ENCODE measurements at places on chromosomes 2 and 18. TPM values are rescaled to one million over a fixed set of nuclear protein-coding genes. Genes with fewer than 3 reads are reported as not detected.

The MGAT4A gene
- 19.3 TPM for total RNA-seq

The ST8SIA5 gene
- 2.6 TPM for total RNA-seq

The NBEAL1 gene
- total RNA-seq, result 14.1 TPM

The REG3A gene
- total RNA-seq, result not detected

The IL37 gene
- total RNA-seq, result not detected

The ORMDL1 gene
- total RNA-seq, result 21.9 TPM

DNA sequence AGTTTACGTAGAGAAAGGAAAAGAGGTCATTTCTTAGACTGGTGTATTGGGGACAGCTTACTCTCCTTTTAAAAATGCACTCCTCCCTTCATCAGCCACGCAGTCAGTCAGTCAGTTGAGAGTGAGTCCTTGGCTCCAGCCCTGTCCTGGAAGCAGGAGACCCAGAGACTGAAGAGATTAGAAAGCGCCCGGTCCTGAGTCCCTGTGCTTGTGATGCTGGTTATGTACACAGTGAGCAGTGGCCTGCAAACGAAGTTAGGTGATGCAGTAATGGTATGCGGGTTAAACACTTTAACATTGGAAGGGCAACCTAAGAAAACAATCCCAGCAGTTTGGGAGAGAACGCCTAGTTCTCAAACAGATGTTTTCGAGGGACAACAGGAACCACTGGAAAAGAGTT is 6.3 kb upstream of the ASB1 start:
- no peak for DNase-seq

GRCh38 chr2:54964816-54965215 is 85.4 kb downstream of the RTN4 start:
- no peak for DNase-seq

DNA sequence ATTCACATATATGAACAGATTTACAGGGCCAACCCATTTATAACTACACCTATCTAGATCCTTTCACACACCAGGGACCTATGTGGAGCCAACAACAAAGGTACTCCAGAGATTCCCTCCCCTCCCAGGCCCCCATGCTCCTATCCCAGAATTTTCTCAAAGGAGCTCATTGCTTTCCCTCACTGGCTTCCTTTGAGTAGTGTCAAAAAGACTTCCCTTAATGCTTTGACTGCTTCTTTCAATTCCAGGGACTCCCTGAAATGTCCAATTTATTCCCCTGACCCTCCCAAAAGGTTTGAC is 46.6 kb downstream of the IKZF2 start:
- no peak for DNase-seq

GRCh38 chr2:188785061-188785460 is 189.1 kb upstream of the COL3A1 start:
- no peak for DNase-seq

- no peak for DNase-seq
Measured at GRCh38 chr18:61679836-61680235, 213.0 kb downstream of the RNF152 start.

DNA sequence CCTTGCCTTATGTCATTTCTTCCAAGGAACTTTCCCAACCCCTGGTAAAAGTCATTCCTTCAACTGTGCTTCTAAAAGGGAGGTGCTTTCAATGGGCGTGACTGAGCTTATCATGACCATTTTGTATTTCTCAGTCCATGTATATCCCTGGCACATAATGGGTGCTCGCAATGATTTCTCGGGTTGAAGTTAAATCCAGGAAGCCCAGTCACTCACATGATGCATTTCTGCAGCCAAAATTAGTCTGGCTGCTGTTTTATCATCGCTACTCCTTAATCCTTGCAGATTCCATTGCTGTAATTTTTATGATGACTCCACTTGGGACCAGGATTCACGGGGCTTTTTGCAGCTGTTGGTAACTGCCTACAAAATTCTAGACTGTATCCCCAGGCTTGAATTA is 25.9 kb upstream of the RFX8 start:
- DNase-seq, result no peak

DNA sequence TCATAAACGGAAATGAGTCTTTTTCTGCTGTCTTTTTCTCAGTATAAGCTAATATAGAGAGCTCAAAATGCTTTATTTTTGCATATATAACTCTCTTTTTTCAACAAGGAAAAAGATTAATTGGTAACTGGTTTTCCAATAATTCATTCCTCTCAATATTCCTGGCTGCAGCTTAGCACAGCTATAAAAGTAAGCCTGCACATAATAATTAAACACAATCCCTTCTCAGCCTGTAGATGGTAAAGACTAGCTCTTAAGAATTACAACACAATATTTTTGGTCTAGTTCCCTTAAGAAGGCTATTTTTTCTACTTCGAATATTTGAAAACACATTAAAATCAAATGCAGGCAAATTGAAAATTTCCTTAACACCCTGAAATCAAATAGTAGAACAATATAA is 258.0 kb downstream of the DOK6 start:
- no peak for DNase-seq

DNA sequence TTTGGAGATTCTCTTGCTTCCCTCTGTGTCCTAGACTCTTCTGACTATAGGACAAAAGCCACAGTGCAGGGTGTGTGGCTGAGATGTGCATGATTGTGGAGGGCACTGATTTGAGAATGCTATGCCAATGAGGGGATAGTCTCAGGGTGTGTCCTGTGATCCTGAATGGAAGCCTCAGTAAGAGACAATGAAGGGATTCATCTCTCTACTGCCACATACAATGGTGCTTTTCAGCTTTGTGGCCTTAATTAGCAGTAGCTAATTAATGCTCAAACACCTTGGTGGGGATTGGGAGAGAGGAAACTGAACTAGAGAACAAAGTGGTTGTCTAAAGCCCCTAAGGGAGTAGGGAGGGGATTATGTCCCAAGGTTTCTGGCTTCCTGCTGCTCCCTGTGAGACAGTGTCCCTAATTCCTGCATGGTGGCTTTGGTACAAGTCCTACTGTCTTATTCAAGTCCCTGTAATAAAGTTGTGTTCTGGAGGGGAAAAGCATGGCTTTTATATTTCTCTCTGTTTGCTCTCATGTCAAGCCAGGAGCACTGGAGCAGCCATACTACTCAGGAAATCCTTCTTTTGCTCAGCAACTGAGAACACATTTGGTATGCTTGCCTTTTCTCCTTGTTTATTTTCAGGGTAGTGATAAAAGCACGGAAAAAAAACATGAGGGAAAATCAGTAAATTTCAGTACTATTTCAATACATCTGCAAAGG is 415.2 kb upstream of the TCF4 start:
- no peak for DNase-seq

GRCh38 chr18:39845106-39845505 is 2109.9 kb upstream of the PIK3C3 start:
- no peak for DNase-seq

DNA sequence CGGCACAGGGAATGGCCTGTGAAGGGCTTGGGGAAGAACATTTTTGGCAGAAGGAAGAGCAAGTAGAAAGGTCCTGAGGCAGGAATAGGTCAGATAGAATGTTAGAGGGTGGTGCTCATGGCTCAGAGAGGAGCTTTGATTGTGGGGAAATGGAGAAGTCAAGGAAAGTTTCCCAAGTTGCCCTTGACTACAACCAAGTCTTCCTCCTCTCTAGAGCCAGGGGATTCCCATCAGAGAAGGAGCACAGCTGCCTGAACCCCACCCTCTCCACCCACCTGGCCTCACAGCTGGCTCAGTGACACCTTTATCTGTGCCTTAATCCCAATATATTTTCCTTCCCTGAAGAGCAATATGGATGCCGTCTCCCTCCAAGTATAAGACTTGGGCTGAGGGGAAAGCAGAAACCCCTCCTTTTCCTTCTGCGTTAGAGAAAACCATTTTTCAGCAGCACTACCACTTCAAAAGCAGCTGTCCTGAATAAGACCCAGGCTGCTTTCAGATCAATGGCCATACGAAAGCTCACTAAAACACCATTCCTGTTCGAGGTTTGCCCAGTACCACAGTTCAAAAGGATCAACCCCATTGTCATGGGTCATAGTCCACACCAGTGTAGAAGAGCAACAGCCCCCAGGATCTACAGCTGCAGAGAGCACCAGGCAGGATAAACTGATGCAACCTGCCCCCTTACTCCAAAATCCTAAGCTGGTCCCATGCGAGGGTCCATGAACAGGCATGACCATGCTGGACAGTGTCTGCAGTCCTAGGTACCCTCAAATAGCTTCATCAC is 199.6 kb downstream of the AFF3 start:
- DNase-seq, result no peak

- DNase-seq, result no peak
Measured at GRCh38 chr18:56312551-56313335, 325.6 kb downstream of the TXNL1 start.

- no peak for DNase-seq
Measured at GRCh38 chr2:2000724-2001061, 256.4 kb upstream of the PXDN start.

DNA sequence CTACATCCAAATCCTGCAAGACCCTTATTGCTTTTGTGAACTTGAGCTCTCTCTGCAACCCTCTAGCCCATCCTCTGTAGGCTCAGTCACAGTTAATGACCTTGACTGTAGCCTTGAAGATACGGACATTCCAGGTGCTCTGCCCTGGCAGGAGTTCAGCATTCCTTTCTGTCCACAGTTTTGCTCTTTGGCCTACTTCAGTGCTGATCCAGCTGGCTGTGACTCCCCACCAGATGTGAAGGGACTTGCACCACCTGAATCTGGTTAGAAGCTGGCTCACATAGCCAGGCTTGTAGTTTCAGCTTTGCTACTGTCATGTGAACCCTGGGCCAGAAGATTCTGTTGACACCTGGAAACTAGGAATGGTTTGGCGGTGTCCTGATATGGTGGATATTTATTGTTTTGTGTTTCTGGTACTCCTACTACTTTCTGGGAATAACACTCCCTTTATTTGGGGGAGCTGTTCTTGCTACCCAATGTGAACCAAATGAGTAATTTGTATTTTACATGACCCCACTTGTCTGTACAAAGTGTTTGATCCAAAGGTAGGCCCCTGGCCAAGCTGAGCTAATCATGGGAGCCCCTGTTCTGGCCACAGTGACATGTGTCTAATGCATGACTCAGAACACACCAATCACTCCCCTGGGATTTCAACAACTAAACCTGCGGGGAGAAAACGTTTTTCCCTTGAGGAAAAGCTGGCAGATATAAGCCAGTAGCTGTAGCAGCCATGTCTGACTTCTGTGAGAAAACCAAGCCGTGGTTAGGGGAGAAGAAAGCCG is 73.4 kb downstream of the CDCA7 start:
- no peak for DNase-seq

DNA sequence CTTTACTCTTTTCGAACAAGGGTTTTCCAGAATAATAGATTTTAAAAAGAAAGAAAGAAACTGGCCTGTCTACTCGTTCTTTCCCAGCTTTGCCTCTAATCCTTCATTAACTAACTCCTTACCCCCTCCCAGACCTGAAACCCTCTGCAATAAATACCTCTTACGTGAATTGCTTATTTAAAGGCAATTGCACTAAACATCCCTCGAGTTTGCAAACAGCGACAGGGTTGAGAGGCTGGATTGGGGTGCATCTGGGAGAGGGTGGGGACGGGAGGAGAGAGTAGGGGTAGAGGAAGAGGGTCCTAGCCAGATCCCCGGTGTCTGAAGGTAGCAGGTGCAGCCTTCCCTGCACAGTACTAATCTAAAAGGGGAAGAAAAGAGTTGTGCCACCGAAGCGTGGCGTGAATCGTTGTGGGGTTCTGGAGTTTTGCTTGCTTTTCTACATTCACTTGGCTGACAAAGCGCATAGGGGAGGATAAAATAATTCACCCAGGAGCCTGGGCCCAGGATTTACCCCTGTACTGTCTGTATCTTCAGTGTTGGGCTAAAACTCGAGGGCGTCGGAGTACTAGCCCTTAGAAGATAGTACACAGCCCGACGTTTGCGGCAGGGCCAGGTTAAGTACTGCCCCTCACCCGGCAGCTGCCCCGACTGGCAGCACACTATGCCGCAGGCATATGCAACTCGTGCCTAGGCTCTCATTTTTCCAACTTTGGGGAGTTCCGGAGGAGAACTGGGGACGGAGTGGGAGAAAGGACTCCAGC is 1.9 kb upstream of the NEUROD1 start:
- DNase-seq, result no peak

DNA sequence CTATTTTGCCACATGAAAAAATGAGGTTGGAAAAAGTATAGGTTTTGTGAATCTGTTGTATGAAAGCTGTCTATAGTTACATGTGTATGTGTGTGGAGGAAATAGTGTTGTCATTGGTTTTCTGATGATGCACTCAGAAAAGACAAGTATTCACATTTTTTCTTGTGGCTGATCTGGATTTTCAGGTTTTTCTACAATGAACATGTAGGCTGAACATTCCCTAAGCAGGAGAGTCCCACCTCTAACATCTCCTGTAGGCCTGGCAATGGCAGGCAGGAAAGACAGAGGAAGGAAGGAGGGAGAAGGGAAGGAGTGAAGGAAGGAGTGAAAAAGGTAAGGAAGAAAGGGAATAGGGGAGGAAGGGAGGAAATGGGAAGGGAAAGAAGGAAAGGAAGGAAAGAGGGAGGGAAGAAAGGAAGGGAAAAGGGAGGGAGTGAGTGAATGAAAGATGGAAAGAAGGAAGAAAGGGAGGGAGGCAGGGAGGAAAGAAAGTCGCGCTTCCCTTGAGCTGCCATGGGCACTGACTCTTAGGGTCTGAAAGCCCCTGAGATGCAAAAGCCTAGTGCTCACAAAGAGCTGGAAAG is 495 bp upstream of the IL36RN start:
- no peak for DNase-seq

DNA sequence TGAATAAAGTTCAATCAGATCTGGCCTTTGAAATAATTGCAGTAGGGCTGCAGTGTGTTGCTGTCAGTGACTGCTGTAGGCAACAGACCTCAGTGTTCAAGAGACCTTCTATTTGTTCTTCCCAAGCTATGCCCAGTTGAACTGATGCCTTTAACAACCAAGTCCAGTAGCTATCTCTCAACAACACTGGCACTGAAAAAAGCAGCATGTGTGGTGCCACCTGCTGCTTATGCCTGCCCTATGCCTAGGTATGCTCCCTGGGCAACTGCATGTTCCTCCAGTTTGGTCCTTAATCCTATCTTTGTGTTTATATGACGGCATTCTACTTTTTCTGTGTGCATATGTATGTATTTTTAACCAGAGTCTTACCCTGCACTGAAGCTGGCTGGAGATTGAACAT is 523.9 kb upstream of the MEX3C start:
- no peak for DNase-seq

GRCh38 chr2:198456418-198456817 is 652.0 kb downstream of the PLCL1 start:
- DNase-seq, result no peak

- DNase-seq, result no peak
Measured at GRCh38 chr18:35522130-35522959, 24.6 kb upstream of the INO80C start.

DNA sequence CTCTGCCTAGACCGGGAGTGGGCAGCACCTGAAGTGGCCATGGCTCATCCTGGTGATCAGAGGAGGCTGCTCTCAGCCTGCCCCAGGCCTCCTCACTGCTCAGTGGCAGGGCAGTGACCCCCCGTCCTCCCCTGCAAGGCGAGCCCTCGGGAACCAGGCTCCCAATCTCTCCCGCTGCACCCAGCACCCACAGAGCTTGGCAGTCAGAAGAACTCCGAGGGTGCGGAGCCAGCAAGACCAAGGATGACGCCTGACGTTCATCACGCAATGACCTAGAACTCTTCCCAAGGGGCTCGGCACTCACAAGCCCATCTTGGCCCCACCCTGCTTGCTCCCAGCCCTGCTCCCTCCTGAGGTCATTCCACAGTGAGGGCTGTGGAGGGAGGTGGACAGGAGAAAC is 189.8 kb upstream of the SALL3 start:
- no peak for DNase-seq

GRCh38 chr2:166256896-166257295 is 118.8 kb downstream of the SCN9A start:
- DNase-seq, result no peak
